ENCODE measurements at places on chromosomes 6 and 20. TPM values are rescaled to one million over a fixed set of nuclear protein-coding genes. Genes with fewer than 3 reads are reported as not detected.

BPI gene
- not detected for total RNA-seq

CEP250 gene
- total RNA-seq, result 28.0 TPM

PAQR8 gene
- 10.8 TPM for total RNA-seq

TRIM40 gene
- total RNA-seq, result not detected

CST5 gene
- total RNA-seq, result not detected

R3HDML gene
- total RNA-seq, result not detected

DNA sequence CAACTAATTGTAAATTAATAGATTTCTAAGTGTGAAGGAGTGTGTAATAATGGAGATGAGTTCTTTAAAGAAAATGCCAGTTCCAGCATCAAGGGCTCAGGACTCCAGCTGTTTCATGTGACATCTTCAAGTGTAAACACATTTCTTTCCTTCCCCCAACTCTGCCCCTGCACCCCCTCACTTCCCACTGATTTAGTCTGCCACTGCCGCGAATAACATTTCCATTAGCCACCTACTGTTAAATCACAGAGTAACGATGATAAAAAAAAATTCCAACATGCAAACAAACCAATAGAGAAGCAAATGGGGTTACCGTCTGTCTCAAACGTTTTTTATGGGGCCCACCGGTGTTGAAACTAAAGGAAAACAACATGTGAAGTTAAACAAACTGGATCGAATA lies 414.3 kb downstream of the SAMD5 start:
- DNase-seq, result no peak

GRCh38 chr6:10852361-10852960 lies 14.1 kb upstream of the MAK start:
- DNase-seq, result no peak

DNA sequence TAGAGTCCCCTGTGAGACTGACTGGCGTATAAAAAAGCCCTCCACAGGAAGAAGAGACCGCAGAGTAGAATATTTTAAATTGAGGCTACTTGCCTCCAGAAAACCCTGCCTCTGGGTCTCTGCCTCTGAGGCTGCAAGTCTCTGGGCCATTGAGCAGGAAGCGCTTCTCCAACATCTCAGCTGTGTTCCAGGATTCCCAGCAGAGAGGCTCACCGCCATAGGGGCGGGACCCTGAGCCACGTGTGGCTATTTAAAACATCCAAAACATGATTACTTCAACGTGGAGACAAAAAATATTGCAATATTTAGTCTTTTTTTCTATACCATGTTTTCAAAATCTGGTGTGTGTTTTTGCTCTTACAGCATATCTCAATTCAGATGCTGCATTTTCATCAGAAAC lies 59.4 kb downstream of the GNAS-AS1 start:
- no peak for DNase-seq

DNA sequence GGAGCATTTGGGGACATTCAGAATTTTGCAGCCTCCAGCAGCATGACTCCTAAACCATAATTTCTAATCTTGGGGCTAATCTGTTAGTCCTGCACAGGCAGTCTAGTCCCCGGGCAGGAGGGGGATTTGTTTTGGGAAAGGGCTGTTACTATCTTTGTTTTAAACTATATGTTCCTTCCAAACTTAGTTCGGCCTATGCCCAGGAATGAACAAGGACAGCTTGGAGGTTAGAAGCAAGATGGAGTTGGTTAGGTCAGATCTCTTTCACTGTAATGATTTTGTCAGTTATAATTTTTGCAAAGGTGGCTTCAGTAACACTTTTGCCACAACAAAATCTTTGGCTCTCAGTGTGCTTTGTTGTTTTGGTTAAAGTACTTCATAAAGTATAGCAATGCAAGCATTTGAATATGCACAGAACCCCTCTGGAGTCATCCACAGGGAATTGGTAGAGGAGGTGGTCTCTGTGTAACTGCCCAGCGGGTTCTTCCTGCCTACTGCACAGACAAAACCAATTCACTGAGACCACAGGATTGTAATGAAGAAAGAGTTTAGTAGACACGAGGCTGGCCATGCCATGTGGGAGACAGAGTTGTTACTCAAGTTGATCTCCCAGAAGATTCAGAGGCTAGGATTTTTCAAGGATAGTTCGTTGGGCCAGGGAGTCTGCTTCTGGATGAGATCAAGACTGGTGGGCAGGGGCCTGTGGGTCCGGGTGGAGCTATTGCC lies 224.1 kb upstream of the MYLIP start:
- DNase-seq, result no peak

Data from GM23338 (cell line).